Esophagus squamous epithelium (tissue), 5 donors: ENCODE measurements at places on chromosomes 1 and 21.

- no peak for DNase-seq
These were observed 4.3 kb downstream of the METTL13 start for GRCh38 chr1:171785766-171786165.

GRCh38 chr1:39654291-39654690, 14.8 kb upstream of the HEYL start:
- DNase-seq = no peak

GRCh38 chr1:19040010-19040680, 83.7 kb upstream of the IFFO2 start:
- DNase-seq = no peak

DNA sequence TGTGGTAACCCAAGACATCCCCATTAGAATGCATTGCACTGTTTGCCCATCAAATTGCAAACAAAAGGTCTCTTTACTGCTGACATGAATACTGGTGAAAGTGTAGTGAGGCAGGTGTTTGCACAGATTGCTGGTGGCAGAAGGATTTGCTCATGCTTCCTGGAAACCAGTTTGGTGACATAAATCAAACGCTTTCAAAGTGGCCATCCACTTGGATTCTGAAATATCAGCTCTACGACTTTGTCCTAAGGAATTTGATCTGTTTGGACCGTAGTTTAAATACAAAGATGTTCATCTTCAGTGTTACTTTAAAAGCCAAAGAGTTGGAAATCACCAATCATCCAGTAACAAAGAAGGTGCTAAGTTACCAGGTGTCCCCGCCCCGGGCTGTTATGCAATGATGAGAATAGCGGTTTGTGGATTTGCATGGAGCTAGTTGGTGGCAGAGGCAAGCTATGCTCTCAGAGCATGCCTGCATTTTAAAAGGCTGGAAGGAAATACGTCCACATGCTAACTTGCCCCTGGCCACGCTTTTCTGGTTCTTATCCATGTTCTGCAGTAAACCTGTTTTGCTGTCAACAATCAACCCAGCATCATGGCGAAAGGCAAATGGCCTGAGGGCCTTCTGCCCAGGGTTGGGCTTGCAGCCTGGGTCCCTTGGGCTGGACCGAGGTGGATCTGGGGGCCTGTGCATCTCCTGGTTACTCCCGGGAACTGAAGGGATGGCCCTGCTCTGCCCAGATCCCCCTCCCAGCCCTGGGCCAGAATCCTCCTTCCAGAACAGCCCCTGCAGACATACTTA, 49.2 kb downstream of the UMODL1 start:
- no peak for DNase-seq

- no peak for DNase-seq
These were observed 790 bp upstream of the TSNAX start for GRCh38 chr1:231527586-231528171.

DNA sequence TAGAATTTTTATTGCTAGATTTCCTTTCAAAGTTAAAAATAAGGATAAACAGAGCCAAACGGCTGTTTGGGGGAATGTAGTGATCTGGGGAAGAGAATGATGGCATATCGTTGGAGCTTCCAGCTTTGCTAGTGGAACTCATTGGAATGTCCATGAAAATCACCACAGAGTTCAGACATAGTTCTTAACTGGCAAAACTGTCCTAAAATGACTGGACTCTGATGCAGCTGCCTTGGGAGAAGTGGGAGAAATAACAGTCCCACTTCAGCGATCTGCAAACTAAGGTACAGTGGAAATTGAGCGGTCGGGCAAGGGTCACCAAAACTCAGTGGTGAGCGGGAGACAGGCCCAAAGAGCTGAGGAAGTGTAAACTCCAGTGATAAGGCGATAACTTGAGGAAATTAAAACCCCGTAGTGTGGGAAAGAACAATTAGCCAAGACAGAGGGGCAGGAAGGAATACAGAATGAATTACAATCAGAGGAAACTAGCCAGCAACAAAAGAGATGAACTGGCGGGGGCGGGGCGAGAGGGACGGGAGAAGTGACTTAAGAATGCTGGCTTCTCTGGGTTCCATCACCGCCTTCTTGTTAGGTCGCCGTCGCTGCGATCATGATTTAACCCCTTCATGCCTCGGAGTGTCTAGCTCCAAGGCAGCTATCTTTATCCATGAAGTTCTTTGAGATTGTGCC, 89.8 kb upstream of the ARHGAP29 start:
- DNase-seq = no peak

DNA sequence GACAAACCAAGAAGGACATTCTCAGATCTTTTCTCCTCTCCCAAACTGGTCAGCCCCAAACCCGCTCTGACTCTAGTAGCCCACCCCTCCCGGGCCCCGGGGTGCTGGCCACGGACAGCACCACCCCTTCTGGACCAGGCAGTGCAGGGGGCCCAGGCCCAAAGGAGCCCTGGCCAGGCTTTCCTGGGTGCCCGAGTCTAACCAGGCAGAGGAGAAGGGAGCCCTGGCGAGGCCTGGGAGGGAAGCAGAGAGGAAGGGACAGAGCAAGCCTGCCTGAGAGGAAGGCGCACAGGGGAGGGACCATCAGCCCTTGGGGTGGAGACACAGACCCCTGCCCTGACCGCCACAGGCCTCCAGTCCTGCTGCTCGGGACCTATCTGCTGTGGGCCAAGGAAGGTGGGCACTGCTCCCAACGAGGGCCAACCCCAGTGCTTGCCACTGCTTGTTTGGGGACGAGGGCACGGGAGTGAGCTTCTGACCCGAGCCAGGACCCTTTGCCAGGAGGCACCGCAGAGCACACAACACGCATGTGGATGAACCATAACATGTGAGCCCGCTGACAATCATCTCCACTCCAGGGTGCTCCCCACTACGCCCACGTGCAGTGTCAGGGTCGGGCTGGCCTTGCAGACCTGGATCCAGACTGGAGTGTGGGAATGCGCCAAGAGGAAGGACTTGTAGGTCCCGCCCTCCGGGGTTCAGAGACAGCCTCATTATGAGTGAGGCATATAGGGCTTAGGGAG, 57.6 kb downstream of the KCNAB2 start:
- DNase-seq = no peak

- no peak for DNase-seq
These were observed 25.5 kb downstream of the TUFT1 start for GRCh38 chr1:151565502-151566189.

GRCh38 chr1:12029720-12030339, 10.5 kb downstream of the MIIP start:
- DNase-seq = no peak

- no peak for DNase-seq
These were observed 153.6 kb upstream of the SAMSN1 start for GRCh38 chr21:14699433-14700407.

DNA sequence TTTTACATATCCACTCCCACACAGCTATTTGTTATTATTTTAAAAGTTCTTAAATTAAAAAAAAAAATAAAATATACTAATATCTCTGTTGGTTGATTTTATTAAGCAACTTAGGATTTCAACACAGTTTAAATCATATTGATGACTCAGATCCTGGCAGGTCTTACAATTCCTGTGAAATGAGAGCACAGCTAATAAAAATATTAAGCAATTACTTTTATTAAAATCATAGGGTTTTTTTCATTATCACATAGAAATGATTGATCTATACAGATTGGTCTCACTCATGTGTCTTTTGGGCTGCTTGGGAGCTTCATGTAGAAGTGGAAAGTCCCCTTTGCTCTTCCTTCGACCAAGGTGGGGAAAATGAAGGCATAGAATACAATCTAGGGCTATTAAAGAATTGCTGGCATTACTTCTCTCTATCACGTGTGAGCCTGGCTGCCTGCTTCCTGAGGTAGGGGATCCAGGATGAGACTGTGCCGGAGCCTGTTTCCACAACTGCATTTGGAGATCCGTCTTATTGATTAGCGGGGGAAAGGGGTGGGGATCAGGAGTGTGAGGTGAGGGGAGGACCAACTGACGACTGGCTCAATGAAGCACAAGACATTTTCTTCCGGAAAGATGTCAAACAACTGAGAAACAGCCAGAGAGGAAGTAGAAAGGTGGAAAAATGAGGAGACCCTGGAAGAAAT, 858.0 kb downstream of the USP25 start:
- DNase-seq = no peak

DNA sequence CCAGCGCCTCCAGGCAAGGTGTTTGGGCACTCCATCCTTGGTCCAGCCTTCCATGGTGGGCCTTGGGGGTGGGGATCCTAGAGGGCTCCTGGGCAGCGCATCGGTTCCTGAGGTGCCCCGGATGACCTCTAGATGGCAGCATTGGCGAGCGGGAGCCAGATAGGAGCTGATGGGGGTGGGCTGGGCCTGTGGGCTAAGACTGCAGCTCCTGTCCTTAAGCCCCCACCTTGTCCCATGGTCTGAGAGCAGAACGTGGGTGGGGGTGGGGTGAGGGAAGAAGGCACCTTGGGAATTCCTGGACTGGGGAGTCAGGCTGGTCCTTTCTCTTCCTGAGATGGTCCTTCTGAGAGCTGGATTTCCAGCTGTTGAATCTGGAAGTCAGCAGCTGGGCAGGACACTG, 93.4 kb upstream of the CSF3R start:
- DNase-seq = no peak

- DNase-seq = no peak
These were observed 649 bp downstream of the PTPN7 start for GRCh38 chr1:202159534-202160371.

DNA sequence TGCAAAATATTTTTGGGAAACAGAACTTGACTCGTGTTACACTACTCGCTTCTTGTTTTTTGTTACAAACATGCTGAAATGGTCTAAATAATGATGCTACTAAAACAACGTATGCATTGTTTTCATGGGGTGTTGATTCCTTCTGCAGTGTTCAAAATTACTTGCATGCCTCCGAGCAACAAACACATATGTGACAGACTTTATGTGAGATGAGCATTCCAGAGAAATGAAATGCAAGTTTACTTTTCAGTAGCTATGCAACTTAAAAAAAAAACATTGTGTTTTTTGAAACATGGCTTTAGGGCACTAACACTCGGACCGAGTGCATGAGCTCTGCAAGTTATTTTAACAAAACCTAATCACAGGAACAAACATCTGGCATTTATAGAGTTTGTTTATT, 84.8 kb downstream of the CAMTA1 start:
- DNase-seq = no peak

DNA sequence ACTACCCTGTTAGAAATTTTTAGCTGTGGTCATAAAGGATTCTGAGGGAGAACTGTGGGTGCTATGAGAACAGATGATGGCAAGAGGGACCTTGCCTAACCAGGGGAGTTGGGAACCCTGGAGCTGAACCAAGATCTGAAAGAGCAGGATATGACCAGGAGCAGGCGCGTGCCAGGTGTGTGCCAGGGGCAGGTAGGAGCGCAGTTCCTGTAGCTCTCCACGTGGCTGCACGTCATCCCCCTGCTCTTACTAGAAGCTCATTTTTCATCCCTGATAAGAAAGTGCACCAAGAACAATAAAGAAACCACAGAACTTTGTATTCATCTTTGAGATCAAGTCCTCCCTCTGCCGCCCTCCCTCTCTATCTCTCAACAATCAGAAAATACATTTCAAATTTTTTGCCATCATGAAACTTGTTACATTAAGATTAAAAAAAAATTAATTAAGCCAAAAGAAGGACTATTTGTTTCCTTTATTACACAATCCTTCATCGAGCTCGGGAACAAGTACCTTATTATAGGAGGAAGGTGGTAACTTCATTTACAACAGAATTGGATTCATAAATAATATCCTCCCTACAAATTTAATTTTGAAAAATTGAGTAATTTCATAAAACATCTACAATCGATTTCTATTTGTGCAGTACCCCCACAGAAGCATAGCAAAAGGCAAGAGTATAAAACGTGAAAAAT, 78.5 kb downstream of the SLC35F3 start:
- no peak for DNase-seq

- no peak for DNase-seq
These were observed 35.0 kb downstream of the GALNT2 start for GRCh38 chr1:230102046-230102445.

- no peak for DNase-seq
These were observed 103.5 kb downstream of the NPHP4 start for GRCh38 chr1:5888606-5889211.

DNA sequence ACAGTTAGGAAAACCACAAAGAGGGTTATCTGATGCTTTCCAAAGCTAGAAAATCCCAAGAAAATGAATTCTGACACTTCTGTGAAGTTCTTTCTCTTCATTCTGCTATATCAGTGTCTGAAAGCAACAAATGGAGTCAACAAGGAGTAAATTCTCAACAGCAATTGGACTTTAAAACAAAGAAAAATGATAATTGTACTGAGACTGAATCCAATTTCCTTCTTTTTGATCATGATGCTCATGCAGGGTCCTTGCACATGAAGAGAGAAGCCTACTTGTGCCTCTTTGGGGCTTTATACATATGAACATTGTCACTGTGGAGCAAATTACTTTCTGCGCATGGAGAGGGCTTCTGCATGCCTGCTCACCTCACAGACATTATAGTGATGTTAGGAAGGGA, at the start of gene OR10J5:
Gene OR10J5 (minus strand): TSS at position 101 of the 400 bp plus-strand sequence. CDS start 0 bp downstream, at position 101.
- no peak for DNase-seq

DNA sequence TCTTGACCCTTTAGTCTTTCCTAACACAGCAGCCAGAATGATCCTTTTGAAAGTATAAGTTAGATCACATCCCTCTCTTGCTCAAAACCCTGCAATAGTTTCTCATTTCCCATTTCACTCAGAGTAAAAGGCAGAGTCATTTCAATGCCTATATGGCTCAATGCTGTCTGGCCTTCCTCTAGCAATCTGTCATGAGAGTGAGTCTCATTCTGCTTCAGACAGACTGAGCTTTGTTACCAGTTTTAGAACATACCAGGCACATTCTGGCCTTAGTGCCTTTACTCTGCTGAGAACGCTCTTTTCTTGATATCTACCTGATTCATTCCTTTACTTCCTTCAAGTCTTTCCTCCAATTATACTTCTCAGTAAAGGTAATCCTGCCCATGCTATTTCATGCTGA, 372.8 kb upstream of the PKN2 start:
- no peak for DNase-seq

DNA sequence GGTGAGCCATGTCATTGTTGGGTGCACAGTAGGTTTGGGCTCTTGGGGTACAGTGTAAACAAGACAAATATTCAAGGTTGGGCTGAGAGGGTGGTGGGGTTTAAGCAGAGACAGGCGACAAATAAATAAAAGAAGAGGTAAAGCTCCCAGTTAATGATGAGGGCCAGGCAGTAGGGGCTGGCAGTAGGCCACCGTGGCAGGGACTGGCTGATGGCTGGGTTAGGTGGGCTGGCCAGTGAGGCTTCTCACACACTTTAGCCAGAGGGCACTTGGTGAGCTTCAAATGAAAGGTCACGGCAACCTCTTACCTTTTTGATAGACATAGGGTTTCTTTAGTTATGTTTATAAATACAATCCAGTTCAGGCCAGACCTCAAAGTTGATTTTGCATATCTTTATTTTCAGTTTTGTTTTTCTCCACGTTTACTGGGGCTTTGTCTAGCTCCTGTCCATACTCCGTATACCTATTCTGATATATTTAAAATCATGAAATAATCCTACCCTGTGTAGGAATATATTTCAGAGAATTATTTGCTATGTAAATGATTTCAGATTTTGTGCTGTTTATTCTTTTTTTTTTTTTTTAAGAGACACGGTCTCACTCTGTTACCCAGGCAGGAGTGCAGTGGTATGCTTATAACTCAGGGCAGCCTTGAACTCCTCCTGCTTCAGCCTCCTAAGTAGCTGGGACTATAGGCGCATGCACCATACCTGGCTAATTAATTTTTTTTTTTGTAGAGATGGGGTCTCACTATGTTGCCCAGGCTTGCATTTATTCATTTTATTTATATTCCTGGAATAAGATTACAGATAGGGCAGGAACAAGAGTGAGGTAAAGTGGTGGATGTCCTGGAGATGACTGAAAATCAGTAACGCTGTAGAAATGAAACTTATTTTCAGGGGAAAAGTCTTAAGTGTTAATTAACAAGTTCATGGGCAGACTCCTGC, 122.7 kb downstream of the RYR2 start:
- DNase-seq = no peak
